ENCODE measurements at places on chromosomes 11 and 22. TPM values are rescaled to one million over a fixed set of nuclear protein-coding genes. Genes with fewer than 3 reads are reported as not detected.

DNA sequence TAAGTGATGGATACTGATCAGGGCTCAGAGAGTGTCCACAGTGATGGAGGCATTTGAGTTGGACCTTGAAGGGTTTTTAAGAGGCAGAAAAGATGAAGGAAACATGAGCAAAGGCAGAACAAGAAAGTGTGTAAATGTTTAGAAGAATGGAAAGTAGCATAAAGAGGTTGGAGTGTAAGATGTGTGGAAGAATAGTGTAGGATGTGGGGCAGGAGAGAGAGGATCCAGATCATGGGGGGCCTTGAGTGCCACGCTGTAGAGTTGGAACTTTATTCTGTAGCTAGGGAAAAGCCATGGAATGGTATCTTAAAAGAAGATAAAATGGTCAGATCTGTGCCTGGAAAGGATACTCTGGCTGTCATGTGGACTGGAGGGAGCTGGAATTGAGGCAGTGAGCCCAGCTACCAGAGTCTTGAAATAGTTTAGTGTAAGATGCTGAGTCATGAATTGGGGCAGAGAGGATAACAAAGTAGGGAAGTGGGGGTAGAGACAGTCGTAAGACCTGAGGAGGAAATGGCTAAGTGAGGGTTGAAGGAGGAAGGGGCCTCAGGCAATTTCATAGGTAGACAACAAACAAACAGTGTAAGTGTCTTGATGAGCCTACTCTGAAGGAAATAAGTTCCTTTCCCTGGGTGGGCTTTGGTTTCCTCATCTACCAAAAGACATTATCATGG, 6.7 kb downstream of the KCNE3 start:
- no peak for DNase-seq
- H3K4me1 ChIP-seq = no peaks in the 10 kb centered on the region
- no peaks in the 10 kb centered on the region for H3K36me3 ChIP-seq
- peaks cover 19% of the 10 kb centered on the region for H3K27me3 ChIP-seq

Gene OR51F2
- total RNA-seq = not detected

DNA sequence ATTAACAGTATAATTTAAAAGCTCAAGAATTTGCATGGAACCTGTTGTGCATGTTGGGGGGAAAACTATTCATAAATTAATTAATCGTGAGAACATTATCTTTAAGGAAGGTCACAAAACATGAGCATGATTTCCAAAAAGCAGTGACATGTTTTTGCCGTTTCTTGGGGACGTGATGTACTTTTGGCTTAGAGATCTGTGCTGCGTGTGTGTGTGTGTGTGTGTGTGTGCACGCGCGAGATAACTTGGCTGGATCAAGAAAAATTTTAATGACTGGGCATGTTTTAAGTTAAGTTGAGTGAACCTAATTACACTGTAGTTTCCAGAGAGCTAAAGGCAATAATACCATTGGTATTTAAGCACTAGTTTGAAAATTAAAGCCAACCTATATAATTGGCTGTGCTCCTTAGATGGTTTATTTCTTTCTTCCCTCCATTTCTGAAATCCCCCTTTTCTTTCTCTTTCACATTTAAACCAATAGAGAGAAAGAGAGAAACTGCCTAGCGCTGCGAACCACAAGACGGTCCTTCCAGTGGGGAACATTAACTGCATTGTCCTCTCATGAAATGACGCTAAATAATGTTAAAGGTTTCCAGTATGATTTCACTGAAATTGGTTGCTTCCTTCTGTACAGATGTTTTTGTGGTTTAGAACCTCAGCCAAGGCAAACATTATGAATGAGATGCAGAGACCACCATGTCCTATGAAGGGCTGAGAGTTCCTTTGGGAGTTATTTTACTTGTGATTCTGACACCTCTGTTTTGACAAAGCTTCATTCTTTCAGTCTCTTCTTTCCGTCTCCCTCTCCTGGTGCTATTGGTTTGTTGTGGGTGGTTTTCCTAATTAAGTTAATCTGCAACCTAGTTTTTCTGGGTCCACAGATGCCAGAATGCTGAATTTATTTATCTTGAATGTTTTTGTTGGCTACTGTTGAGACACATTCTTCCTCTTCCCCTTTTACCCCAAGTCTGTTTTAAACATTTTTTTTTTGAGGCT, 51.7 kb downstream of the ZBTB16 start:
- DNase-seq = no peak
- H3K4me3 ChIP-seq = no peak overlapping the region
- peaks cover 26% of the 10 kb centered on the region for H3K4me1 ChIP-seq
- peaks cover 21% of the 10 kb centered on the region for H3K27me3 ChIP-seq

- no peaks in the 10 kb centered on the region for H3K4me1 ChIP-seq
- no peak overlapping the region for H3K4me3 ChIP-seq
- no peaks in the 10 kb centered on the region for H3K27me3 ChIP-seq
- H3K27ac ChIP-seq = no peak overlapping the region
Measured at GRCh38 chr11:127618721-127619120, 618.2 kb upstream of the KIRREL3 start.

DNA sequence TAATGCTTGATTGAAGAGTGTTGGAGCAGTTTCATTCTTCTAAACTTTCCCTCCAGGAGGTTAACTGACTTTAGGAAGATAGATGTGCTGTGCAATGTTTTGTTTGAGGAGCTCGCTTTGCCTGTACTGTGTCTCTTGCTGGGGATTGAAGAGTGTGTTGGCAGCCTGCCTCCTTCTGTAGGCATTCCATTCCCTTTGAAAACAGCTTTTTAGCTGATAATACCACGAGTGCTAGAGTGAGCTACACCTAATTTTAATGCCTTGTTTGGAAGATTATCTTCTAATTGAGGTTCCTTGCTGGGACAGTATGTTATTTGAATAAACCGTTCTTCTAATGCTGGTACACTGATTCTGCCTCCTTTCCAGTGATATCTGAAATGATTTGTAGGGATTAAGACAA, 7.2 kb downstream of the DDX10 start:
- peaks cover 35% of the 10 kb centered on the region for H3K4me1 ChIP-seq
- peaks cover 5% of the 10 kb centered on the region for H3K36me3 ChIP-seq
- H3K4me3 ChIP-seq = no peak overlapping the region

GRCh38 chr11:92865352-92865751, 104.1 kb upstream of the MTNR1B start:
- no peaks in the 10 kb centered on the region for H3K4me1 ChIP-seq
- no peak overlapping the region for H3K27ac ChIP-seq
- H3K36me3 ChIP-seq = no peaks in the 10 kb centered on the region
- H3K4me3 ChIP-seq = no peak overlapping the region

Gene OR2AT4
- total RNA-seq = not detected

DNA sequence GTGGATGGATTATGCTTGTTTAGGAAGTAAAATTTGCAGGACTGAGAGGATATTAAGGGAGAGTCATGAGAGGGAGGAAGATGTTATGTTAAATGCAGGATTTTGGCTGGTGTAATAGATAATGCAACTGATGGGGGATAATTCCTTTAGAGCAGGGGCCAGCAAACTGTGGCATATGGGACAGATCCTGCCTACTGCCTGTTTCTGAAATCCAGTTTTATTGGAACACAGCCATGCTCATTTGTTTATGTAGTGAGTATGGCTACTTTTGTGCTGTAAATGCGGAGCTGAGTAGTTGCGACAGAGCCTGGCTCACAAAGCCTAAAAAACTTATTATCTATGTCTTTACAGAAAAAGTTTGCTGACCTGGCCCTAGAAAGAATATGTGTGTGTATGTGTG, 66.6 kb upstream of the MPPED2 start:
- no peak overlapping the region for H3K4me3 ChIP-seq
- no peaks in the 10 kb centered on the region for H3K27me3 ChIP-seq
- H3K36me3 ChIP-seq = no peaks in the 10 kb centered on the region
- DNase-seq = no peak
- H3K27ac ChIP-seq = no peak overlapping the region

Gene C1QTNF5
- total RNA-seq = not detected

DNA sequence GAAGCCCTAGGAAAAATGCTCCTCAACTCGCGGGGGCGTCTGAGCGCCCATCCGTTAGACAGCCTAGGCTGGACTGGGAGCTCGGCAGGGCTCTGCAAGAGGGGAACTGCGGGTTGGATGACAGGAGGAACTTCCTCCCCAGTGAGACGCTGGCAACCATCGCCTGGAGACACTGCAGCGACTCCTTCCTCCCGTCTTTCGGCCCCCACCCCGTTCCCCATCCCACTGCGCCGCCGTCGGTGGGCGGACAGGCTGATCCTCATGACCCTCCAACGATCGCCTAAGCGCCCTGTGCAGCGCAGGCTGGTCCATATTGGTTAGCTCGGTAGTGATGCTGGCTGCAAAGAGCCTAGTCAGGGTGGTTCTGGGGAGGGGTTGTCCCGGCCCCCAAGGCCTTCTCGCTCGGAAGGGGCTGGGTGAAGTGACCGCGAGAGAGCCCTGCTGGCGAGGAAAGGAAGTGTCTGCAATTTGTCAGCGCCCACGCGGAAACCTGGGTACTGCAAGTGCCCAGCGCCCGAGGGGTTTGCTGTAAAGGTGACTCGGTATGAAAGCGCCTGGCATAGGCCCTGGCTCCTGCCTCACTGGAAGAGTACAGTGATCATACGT, 638 bp downstream of the NRGN start:
- peaks cover 24% of the 10 kb centered on the region for H3K4me1 ChIP-seq
- peak; percentile 42 for DNase-seq
- H3K36me3 ChIP-seq = no peaks in the 10 kb centered on the region
- peak overlapping the region; percentile 4 for H3K27ac ChIP-seq
- H3K4me3 ChIP-seq = peak overlapping the region; percentile 91

- peaks cover 8% of the 10 kb centered on the region for H3K4me1 ChIP-seq
- H3K27ac ChIP-seq = no peak overlapping the region
Measured at GRCh38 chr22:50114221-50115021, 24.6 kb downstream of the MOV10L1 start.

Gene EIF3M
- 203 TPM for total RNA-seq

Measured in T-helper 17 cell (primary cell).